ENCODE measurements at places on chromosomes 5 and 9. TPM values are rescaled to one million over a fixed set of nuclear protein-coding genes. Genes with fewer than 3 reads are reported as not detected.
A peak's percentile ranks its signal among the peaks of the same experiment; 100 is the strongest.

The IFNK gene
- total RNA-seq: not detected

DNA sequence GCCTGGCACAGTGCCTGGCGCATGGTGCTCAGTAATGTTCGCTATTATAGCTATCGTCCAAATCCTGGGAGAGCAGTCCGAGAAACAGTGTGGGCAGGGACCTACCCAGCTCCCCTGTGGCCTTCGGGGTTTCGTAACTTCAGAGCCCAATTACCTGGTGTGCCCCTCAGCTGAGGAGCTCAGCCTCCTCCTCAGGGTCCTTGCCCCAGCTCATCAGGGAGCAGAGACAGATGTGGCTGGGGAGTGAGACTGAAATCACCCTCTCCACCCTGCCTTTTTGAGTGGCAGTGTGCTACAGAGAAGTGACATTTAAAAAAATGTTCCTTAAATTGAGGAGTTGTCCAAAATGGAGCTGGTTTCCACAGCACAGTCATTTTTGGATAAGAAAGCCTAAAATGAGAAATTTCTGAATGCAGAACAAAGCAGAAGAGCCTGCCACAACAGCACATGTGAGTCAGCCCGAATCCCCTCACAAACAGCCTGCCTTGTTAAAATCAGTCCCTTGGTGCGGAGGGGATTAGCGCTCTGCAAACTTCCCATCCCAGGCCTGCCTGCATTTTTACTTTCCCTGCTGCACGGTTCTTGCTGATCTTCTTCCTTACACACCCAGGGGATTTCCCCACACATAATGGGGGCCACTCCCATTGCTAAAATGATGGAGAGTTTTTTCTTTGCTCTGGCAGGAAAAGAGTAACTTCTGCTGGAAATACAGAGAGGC lies 78.1 kb upstream of the PITX1 start:
- H3K27ac ChIP-seq: no peak overlapping the region
- H3K27me3 ChIP-seq: peaks cover 20% of the 10 kb centered on the region
- no peak for DNase-seq
- H3K4me3 ChIP-seq: no peak overlapping the region

- H3K27me3 ChIP-seq: no peaks in the 10 kb centered on the region
- DNase-seq: no peak
- no peaks in the 10 kb centered on the region for H3K4me1 ChIP-seq
- no peaks in the 10 kb centered on the region for H3K36me3 ChIP-seq
- no peak overlapping the region for H3K27ac ChIP-seq
These were observed 222.4 kb upstream of the IRX4 start for GRCh38 chr5:2105141-2105540.

The PDE8B gene
- total RNA-seq: 0.26 TPM

- no peaks in the 10 kb centered on the region for H3K4me1 ChIP-seq
- H3K36me3 ChIP-seq: no peaks in the 10 kb centered on the region
- no peak for DNase-seq
- H3K27me3 ChIP-seq: no peaks in the 10 kb centered on the region
- H3K27ac ChIP-seq: no peak overlapping the region
These were observed 168.3 kb upstream of the IL12B start for GRCh38 chr5:159498630-159499029.

GRCh38 chr9:120928483-120929228 lies 2.1 kb upstream of the TRAF1 start:
- no peaks in the 10 kb centered on the region for H3K27me3 ChIP-seq
- DNase-seq: peak; percentile 50
- H3K4me1 ChIP-seq: peaks cover 24% of the 10 kb centered on the region
- H3K27ac ChIP-seq: peak overlapping the region; percentile 43
- H3K36me3 ChIP-seq: no peaks in the 10 kb centered on the region

GRCh38 chr9:87628346-87628745 lies 97.6 kb upstream of the CTSL start:
- no peaks in the 10 kb centered on the region for H3K27me3 ChIP-seq
- H3K36me3 ChIP-seq: no peaks in the 10 kb centered on the region
- H3K27ac ChIP-seq: no peak overlapping the region
- DNase-seq: no peak
- no peaks in the 10 kb centered on the region for H3K4me1 ChIP-seq

DNA sequence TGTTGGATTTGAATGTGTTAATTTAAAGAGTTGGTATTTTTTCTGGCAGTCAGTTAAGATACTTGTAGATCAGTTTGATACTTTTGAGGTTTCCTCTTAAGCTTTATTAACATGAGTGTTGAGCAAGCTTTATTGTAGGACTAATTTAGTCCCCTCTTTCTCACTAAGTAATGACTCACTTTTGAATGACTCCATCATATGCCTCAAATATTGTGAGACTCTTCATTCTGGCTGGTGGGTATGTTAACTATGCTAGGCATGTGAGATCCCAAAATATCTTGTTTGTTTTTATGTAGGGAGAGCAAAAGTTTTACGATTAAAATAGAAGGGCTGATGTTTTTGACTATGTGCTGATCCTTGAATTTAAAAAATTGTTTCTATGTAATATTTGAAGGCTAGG lies 355.7 kb downstream of the IZUMO3 start:
- no peak for DNase-seq
- H3K27me3 ChIP-seq: no peaks in the 10 kb centered on the region
- no peak overlapping the region for H3K27ac ChIP-seq
- H3K4me1 ChIP-seq: no peaks in the 10 kb centered on the region
- H3K4me3 ChIP-seq: no peak overlapping the region
- H3K36me3 ChIP-seq: no peaks in the 10 kb centered on the region

DNA sequence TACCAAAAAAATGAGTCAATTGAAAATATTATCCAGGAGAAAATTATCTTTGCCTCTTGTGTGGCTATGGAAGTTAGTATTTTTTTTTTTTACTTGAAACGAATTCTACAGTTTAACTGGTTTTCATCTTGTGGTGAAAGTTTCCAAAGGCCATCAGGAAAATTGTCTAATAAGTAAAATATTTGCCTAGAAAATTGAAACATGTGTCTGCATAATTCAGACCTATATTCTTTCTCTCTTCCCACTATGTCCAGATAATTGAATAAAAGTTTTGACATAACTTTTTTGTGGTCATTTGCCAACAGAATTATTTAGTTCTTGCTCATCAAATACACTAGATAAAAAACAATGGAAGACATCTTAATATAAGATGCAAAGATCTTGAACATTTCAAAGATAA lies 321.5 kb upstream of the RPS23 start:
- H3K36me3 ChIP-seq: no peaks in the 10 kb centered on the region
- no peaks in the 10 kb centered on the region for H3K4me1 ChIP-seq
- H3K27ac ChIP-seq: no peak overlapping the region
- no peaks in the 10 kb centered on the region for H3K27me3 ChIP-seq
- no peak overlapping the region for H3K4me3 ChIP-seq
- DNase-seq: no peak

The NR5A1 gene
- not detected for total RNA-seq

DNA sequence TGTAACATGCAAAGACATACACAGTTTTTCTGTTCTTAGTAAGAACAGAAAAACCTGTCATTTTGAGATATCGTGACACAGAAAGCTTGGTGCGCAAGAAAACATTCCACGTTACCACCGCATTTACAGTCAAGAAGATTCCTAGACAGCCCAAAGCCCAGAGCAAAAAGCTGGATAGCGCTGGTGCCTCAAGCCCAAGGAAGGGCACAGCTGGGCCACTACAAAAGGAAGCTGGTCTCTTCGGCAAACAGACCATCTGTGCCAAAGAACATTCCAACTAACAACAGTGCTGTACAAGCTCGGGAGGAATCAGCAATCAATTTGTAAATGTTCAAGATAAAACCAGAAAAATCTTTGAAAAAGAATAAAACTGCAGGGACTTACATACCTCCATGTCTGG lies 31.0 kb downstream of the PSMB7 start:
- peaks cover 2% of the 10 kb centered on the region for H3K36me3 ChIP-seq
- no peak overlapping the region for H3K4me3 ChIP-seq
- no peaks in the 10 kb centered on the region for H3K27me3 ChIP-seq
- peaks cover under 1% of the 10 kb centered on the region for H3K4me1 ChIP-seq

GRCh38 chr9:123814496-123814895 lies 115.4 kb downstream of the DENND1A start:
- H3K36me3 ChIP-seq: no peaks in the 10 kb centered on the region
- H3K4me3 ChIP-seq: no peak overlapping the region
- no peaks in the 10 kb centered on the region for H3K27me3 ChIP-seq

The PCDHA4 gene
- 1.2 TPM for total RNA-seq

DNA sequence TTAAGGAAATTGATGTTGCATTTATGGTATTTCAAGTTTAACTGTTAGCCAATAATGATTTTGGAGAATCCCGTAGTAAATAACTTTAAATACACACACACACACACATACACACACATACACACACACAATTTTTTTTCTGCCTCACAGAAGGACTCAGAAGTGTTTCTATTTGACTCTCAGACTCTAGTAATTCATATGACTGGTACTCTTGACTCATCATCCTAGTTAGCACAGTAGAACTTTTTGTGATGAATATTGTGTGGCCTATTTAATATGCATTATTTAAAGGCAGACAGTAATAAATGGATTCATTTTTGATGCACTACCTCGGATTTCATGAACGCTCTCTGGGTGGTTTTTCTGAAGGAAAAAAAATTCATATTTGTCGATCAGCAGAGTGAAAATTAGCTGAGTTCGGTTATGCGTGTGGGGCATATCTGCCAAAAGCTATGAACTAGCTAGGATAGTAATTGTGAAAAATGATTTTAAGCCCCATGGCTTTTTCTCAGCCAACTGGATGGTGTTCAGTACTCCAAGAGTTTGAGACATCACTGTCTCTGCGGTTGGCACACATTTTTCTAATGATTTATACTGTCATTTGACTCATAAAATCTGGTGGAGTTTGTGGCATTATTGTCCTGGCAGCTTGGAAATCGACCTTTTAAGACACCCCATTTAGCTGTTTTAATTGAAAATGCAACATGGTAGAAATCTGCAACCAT lies 102.2 kb downstream of the PCSK5 start:
- no peaks in the 10 kb centered on the region for H3K4me1 ChIP-seq
- DNase-seq: no peak
- H3K4me3 ChIP-seq: no peak overlapping the region
- no peaks in the 10 kb centered on the region for H3K27me3 ChIP-seq
- no peaks in the 10 kb centered on the region for H3K36me3 ChIP-seq

GRCh38 chr5:95162231-95162992 lies 122.5 kb downstream of the MCTP1 start:
- no peak for DNase-seq
- H3K4me1 ChIP-seq: no peaks in the 10 kb centered on the region
- no peak overlapping the region for H3K27ac ChIP-seq
- no peaks in the 10 kb centered on the region for H3K27me3 ChIP-seq

The SLC45A2 gene
- under 0.01 TPM for total RNA-seq

GRCh38 chr5:148833122-148833521 lies 6.7 kb downstream of the ADRB2 start:
- H3K27ac ChIP-seq: no peak overlapping the region
- no peak for DNase-seq
- H3K4me1 ChIP-seq: no peaks in the 10 kb centered on the region
- no peak overlapping the region for H3K4me3 ChIP-seq
- no peaks in the 10 kb centered on the region for H3K36me3 ChIP-seq
- H3K27me3 ChIP-seq: no peaks in the 10 kb centered on the region

- peak; percentile 6 for DNase-seq
- H3K4me3 ChIP-seq: no peak overlapping the region
- no peak overlapping the region for H3K27ac ChIP-seq
- H3K36me3 ChIP-seq: no peaks in the 10 kb centered on the region
- H3K27me3 ChIP-seq: no peaks in the 10 kb centered on the region
These were observed 46.8 kb upstream of the HAPLN1 start for GRCh38 chr5:83767409-83767992.
